ENCODE measurements at places on chromosomes 12 and 14.

DNA sequence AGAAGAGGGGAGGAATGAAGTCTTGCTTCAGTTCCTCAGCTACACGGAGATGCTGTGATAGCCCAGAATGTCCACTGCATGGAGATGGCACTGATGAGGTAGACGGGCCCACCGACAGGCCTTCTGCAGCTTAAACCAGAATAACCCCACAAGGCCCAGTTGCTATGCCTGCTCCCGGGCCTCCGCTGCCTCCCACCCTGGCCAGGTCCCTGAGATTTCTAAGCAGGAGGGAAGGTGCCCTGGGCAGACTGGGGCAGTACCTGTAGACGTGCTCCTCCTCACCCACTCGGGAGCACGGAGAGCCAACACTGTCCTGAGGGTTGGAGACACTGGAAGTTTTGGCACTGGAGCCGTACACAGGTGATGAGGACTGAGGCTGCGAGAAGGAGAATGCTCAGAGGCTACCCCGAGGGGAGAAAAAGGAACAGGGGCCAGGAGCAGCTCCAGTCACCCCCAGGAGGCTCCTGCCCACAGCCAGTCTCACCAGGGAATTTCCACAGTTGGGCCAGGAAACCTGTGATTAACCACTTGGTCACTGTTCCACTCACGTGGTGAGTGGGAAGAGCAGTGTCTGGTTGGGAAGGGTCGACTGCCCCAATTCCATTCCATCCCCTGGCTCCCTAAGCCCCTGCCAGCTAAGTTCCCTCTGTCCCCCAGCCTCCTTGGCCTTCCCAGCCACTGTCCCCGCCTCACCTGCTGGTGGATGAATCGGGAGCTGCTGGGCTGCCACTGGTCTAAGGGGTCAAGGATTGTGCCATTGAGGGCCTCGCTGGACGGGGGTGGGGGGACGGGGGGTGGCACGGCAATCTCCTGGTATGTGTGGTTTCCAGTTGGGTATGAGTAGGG, 22.8 kb upstream of the RPLP0 start:
- DNase-seq = no peak

- no peak for DNase-seq
Measured at GRCh38 chr14:22583994-22584393, 5.0 kb downstream of the DAD1 start.

DNA sequence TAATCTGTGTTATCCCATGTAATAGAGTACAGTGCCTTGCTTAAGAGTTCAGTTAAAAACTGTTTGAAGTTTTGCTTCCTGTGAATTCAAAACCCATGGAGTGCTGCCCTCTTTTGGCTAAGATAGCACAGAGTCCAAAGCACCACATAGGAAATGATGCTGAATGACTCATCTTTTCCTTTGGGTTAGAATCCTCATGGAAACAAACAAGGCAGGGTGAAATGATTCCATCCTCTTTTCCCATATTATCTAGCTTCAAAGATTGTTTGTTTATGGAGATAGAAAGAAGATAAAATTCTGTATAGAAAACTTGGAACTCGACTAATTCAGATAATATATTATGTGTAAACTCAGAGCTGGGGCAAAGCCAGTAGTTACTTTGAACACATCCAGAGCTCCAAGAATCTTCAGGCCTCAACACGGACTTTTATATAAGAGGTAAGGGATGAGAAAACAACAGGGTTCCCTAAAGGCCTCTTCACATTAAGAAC, 87.4 kb downstream of the OTOGL start:
- no peak for DNase-seq

DNA sequence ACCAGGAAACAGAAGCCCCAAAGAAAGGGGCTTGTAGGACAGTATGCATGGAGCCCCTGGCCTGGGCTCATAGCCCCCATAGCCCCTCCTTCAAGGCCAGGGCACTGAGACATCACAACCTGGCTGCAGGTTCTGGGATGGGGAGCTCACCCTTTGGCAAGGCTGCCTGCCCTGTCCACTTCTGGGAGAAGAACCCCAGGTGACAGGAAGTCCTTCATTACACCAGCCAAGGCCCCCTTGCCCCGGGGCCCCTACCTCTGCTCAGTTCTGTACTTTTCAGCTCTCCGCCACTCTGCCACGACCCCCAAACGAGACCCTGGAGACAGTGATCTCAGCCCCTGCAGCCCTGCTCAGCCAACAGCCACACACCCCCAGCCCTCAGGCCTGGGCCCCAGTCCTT, 223.2 kb upstream of the RTL1 start:
- no peak for DNase-seq

DNA sequence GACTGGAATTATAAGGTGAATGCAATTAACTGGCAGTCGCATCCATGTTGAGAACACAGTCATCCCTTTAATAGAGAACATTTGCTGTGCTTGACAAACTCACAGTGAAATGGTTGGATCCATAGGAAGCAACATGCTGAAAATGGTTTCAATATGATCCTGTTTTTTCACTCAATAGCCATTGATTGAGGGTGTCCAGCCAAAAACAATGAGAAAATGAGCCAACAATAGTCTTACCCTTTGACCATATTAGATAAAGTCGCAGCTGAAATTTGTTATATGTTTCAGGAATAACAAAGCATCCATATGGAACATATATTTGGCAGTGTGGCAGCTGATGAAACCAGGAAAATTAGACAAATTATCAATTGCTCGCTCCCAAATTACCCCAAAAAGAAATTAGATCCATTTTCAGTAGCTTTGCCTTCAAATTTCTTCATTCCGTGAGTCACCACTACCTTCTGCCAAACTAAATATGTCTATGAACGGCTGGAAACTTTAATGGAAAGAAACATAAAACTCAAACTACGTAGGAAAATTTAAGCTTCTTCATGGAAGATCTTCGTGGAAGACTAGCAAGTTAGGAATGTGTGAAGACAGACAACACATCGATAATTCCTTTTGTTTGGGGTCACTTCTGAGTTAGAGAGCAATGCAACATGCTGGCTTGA, 17.4 kb downstream of the IGF1 start:
- no peak for DNase-seq

GRCh38 chr12:6457220-6457945, 5.5 kb downstream of the TAPBPL start:
- no peak for DNase-seq

DNA sequence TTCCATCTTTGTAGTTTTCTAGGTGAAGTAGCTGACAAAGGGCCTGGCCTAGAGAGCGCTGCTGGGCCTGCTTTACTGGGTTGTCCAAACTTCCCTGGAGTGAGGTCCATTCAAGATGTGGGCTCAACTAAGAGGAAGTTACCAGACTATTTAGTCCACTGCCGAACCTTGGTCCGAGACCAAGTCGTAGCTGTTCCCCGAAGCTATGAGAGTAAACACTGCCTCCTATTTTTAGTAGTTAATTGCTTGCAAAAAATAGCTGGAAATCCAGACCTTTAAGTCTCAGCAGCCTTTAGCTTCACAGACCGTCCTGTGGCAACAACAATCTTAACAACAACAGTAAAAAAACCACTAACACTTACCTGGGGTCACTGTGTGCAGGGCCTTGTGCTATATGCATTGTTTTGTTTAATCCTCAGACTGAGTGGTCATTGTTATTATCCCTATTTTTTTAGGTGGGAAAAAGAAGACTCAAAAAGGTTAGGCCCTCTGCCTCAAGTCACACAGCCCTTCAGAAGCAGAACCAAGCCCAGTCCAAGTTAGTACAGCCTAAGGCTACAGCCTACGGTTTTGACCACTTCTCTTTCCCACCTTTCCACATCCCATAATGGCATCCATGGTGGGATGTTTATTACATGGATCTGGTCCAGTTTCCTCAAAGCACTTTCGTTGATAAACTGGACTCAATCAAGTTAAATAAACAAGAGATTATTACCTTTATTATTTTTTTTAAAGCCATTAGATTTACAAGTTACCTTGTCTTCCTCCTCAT, 30.6 kb downstream of the SOCS2 start:
- DNase-seq = no peak

GRCh38 chr12:87413784-87414183, 615.4 kb downstream of the C12orf50 start:
- no peak for DNase-seq

- no peak for DNase-seq
Measured at GRCh38 chr14:95597784-95598211, 62.9 kb downstream of the GLRX5 start.

GRCh38 chr12:12648284-12648683, 36.6 kb downstream of the CREBL2 start:
- no peak for DNase-seq

DNA sequence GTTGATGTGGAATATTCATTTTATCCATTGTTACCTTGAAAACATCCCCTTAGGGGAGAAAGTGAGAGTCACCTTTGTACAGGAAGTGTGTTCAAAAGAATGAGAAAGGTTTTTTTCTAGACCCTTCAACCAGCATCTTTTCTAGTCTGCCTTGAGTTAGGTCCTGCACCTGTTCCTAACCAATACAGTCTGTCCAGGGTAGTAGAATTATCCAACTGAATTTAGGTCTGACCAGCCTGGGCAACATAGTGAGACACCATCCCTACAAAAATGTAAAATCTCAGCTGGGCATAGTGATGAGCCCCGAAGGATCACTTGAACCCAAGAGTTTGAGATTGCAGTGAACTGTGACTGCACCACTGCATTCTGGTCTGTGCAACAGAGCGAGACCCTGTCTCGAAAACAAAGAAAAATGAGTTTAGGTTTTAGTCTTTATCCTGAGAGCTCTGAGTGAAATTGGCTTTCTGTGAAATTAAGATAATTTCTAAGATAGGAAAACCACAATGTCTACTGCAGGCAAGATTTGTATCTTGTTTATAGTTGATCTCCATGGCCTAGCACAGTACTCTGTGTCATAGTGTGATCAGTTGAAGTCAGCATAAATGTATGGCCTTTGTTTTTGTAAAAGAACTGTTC, 25.2 kb downstream of the ARHGAP5 start:
- DNase-seq = no peak

DNA sequence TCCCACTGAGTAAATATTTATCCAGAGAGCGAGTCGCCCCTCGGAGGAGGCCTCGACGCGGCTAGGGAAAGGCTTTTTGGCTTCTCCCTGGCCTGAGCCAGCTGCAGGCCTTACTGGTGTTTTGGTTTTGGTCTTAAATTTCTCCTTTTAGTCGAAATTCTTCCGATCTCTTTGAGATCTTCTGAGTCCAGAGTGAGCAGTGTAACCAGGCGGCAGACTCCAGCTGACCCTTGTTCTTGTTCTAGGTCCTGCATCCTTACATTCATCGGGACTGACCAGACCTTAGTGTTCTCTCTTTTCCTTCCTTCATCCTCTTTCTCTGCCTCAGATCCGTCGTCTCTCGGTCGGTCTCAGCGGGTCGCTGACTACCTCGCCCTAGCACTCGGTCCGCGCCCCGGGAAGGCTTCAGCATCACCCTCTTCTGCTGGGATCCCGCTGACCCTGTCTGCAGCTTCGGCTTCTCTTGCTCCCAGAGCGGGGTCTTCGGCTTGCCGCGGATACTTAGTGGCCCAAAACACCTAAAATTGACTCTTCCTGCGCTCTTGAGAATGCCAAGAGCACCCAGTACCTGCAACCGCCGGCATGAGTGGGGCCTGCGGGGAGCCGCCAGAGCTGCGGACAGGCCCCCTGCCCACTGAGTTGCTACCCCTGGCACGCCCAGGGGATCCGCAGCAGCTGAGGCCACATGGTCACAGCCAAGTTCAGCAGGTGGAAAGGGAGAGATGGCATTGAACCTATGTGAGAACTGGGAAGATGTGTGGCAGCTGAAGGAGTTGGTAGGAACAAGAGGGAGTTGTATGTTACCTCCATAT, 2.4 kb upstream of the PAX9 start:
- no peak for DNase-seq

GRCh38 chr14:89787525-89787924, 167.0 kb downstream of the EFCAB11 start:
- DNase-seq = no peak

DNA sequence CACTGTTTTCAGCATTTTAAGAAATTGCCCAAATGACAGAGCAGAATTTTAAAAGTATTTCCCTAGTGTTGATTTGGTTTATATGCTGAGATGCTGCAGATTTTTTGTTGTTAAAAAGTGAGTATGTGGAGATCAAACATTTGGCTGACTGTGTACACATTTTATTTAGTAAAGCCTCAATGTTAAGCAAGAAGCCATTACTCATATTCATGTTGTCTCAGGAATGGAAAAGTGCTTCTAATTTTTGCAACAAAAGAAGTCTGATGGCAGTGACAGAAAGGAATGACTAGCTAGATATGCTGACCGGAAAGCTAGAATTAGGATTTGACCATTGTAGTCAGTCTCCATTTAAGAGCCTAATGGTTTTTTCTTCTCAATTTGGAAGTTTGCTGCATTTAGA, 22.5 kb downstream of the SLC38A6 start:
- DNase-seq = no peak

- no peak for DNase-seq
Measured at GRCh38 chr14:76599559-76600287, 161.5 kb upstream of the VASH1 start.

- no peak for DNase-seq
Measured at GRCh38 chr14:99318091-99318958, 46.3 kb upstream of the BCL11B start.

DNA sequence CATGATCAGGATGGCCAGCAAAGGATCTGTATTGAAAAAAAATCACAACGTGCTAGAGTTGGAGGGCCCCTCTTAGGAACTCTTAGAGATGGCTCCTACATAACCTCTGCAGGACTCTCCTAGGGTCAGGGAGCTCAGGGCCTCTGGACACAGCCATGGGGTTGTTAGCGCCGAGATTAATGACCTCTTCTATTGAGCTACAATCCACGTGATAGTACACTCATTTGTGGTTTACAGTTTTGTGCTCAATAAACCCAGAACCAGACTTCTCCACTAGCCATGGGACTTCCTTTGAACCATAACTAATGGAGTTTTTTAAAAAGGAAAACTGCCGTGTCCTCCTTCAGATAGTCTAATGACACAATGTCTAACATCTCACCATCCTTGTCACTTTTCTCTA, 29.6 kb upstream of the HDAC7 start:
- no peak for DNase-seq

DNA sequence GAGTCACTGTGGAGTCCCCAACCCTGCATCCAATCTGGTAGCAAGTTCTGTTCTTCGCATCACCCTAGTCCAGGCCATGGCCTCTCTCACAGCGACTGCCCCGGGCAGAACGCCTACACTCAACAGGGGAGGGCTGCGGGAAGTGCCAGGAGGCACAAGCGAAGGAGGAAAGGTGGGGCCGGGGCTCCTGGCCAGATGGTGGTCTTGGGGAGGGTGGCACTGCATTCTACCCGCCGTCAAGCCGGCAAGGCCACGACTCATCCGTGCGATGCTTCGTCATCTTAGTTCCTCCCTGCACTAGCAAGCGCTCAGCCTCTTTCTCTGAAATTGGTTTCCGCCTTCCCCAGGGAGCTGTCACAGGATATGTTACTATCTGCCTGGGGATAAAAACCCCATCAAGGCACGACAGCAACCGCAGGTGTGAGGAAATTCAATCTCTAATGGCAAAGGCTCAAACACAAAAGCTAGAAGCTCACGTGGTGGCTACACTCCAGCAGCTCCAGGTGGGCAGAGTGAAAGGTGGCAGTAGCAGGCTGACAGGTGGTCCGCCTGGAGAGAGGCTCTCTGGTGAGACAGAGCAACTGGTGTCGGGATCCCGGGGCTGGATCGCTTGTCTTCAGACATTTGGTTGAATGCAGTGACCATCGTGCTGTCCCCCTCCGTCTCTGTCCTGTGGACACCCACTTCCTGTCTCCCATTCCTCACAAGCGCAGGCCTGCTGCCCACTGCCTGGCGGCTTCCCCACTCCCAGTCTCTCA, 34.1 kb downstream of the ACADS start:
- DNase-seq = no peak

GRCh38 chr14:49960453-49960852, 67.6 kb downstream of the ARF6 start:
- DNase-seq = no peak

- DNase-seq = no peak
Measured at GRCh38 chr12:54392485-54393206, 8.1 kb upstream of the ZNF385A start.

Data from hippocampal formation (tissue), 2 donors.